Frontal cortex (tissue), 4 donors: ENCODE measurements at places on chromosomes 1 and 21. TPM values are rescaled to one million over a fixed set of nuclear protein-coding genes. Genes with fewer than 3 reads are reported as not detected.

DNA sequence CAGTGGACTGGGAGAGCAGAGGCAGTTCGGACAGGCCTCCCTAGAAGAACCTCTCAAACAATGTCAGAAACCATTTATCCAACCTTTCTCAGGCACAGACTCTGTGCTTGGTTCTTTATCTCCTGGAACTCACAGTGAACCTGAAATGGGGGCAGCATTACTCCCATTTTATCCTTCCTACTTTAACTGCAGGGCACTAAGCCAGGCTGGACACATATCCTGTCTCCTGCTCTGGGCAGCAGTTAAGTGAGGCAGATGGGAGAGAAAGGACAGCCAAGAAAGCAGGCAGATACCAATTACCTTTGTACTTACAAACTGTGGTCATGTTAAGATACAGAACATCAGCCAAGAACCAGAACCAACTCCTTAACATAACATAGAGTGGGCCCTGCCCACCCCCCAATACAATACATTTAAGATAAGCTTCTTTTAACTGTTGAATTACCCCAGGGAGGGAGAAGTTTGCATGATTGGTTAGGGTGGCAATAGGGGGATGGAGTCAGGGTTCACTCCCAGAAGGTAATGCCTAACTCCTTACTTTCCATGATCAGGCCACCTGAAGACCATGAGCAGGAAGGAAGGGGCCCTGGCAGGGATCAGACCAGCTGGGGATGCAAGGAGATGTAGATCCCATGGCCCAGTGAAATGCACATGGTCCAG is 10.9 kb downstream of the KDF1 start:
- DNase-seq: no peak

DNA sequence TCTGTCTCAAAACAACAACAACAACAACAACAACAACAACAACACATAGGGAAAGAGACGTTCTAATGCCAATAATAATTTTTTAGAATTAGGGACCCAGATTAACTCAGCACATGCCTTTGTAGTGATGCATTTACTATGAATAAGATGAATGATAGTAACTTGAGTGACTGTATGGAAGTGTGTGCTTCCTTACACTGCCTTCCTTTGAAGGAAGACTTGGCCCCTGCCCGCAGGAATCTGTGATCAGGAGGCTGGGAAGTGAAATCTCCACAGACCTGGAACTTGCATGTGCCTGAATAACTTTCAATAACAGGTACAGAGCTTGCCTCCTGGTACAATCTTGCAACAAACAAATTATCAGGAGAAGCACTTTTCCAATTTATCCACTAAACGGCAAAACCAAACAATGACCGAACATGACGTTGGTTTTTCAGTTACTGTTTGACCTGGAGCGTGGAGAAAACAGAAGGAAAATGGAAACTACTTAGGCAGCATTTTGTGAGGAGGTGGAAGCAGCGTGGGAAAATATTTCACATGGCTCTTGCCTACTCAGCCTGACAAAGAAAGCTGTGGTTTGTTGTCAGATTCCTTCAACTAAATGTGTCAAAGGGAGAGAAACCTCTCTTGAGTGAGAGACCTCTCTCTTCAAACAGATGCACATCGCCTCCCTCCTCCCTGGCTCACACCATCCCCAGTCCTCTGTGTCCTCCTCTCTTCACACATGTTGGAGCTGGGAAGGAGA is 10.1 kb upstream of the ABCA4 start:
- no peak for DNase-seq

- no peak for DNase-seq
Observed at GRCh38 chr1:22534951-22535350, 28.3 kb upstream of the EPHA8 start.

Gene CD53
- total RNA-seq: 9.8 TPM

Gene ANKRD34A
- total RNA-seq: 1.6 TPM
